ENCODE measurements at places on chromosomes 1 and 21.

- H3K36me3 ChIP-seq = peaks cover 65% of the 10 kb centered on the region
- H3K4me3 ChIP-seq = no peak overlapping the region
These were observed 11.3 kb downstream of the NCSTN start for GRCh38 chr1:160354388-160354985.

GRCh38 chr1:218298398-218298797 is 13.3 kb downstream of the RRP15 start:
- H3K4me1 ChIP-seq = peaks cover under 1% of the 10 kb centered on the region
- H3K4me3 ChIP-seq = no peak overlapping the region

DNA sequence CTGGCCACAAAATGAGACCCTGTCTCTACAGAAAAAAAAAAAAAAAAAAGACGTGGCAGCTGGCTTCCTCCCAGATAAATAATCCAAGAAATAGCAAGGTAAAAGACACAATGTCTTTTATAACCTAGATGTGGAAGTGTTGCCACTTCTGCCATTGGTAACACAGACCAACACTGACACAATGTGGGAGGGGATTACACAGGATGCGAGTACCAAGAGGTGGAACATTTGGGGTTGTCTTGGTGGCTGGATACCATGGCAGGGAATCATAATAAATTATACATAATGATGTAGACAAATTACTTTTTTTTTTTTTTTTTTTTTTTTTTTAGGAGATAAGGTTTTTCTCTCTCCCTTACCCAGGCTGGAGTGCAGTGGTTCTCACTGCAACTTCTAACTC is 6.0 kb upstream of the NEXN start:
- H3K27ac ChIP-seq = no peak overlapping the region
- no peaks in the 10 kb centered on the region for H3K4me1 ChIP-seq
- H3K36me3 ChIP-seq = peaks cover 4% of the 10 kb centered on the region
- H3K4me3 ChIP-seq = no peak overlapping the region

- no peak overlapping the region for H3K27ac ChIP-seq
- no peak overlapping the region for H3K4me3 ChIP-seq
These were observed 277.0 kb upstream of the C1orf105 start for GRCh38 chr1:172143384-172144055.

GRCh38 chr1:231200388-231201031 is 38.7 kb downstream of the TRIM67 start:
- peaks cover 6% of the 10 kb centered on the region for H3K27me3 ChIP-seq
- H3K4me3 ChIP-seq = no peak overlapping the region
- peaks cover 3% of the 10 kb centered on the region for H3K4me1 ChIP-seq
- H3K36me3 ChIP-seq = no peaks in the 10 kb centered on the region
- H3K27ac ChIP-seq = no peak overlapping the region

GRCh38 chr1:21864730-21865129 is 52.7 kb downstream of the LDLRAD2 start:
- no peak overlapping the region for H3K27ac ChIP-seq
- no peak for DNase-seq
- no peaks in the 10 kb centered on the region for H3K4me1 ChIP-seq
- H3K36me3 ChIP-seq = no peaks in the 10 kb centered on the region
- H3K4me3 ChIP-seq = no peak overlapping the region

DNA sequence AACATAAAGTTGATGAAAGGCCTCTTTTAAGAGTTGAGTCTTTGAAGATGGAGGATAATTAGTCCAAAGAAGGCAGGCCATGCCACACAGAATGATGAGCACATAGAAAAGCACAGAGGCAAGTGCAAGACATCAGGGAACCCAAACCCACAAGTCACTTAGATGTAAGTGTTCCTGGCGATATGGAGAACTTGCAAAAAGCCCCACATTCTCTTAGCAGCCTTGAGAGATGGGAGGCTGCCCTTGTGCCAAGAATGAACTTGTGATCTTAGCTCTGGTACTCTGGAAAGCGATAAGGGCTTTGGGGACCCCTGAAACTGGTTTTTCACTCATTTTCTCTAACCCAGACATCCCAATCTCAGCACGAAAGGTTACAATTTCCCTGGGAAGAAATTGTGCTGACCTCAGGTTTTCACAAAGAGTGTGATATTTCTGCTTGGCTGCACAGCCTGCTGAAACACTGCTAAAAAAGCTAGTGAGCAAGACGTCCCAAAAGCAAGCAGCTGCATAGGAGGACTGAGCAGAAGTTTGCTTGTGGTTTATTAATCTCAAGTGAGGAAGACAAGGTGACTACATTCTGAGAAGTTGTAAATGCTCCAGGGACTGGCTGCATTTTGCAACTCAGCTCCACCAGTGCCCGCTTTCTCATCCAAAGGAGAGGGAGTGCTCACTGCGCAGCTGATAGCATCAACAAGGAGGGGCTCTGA is 496.9 kb upstream of the CAMK1G start:
- H3K27ac ChIP-seq = no peak overlapping the region
- H3K27me3 ChIP-seq = peaks cover 5% of the 10 kb centered on the region
- no peak overlapping the region for H3K4me3 ChIP-seq
- DNase-seq = no peak

DNA sequence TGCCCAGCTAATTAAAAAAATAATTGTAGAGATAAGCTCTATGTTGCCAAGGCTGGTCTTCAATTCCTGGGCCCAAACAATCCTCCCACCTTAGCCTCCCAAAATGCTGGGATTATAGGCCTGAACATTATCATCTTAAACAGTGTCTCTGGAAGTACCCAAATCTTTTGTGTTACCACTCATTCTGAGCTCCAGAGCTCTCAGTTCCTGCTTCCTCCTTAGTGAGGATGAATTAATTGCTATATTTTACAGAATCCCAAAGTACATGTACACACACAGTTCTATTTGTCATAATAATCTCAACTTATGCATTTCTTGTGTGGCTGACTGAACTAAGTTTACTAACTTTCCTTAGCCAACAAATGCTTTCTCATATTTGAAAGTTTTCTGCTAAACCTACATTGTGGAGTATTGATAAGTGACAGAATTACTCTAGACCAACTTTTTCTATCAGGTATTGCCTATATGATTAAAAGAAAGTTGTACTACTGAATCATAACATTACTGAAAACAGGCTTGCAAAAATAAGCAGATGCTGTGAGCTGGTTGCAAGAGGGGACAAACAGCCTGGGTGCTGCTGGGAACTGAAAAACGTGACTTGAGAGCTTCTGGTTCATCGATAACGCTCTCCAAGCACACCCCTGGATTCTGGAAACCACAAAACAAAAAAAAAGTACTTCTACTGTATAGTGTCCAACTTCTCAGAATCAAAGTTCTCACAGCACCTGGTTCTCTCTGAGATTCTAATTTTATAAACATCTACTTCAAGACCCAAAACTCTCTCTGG is 15.3 kb downstream of the VAV3 start:
- H3K27me3 ChIP-seq = peaks cover 4% of the 10 kb centered on the region
- no peak overlapping the region for H3K4me3 ChIP-seq
- peaks cover 21% of the 10 kb centered on the region for H3K4me1 ChIP-seq
- no peak for DNase-seq
- H3K27ac ChIP-seq = no peak overlapping the region

DNA sequence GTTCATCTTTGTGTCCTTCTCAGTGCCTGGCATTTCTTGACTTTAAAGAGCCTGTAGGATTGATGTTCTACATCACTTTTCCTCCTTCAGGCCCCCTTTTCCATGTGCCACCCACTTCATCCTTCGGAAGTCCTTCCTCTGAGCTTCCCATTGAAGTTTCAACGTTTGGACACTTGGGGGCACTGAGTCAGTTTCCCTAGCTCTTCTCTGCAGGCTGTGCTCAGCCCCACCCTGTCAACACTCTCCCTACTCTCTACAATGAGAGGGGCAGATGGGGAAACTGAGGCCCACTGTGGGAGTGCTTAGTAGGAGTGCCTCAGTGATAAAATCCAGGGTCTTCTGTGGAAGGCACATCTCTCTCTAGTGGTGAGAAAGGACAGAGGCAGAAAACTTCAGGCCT is 11.9 kb downstream of the KCNJ10 start:
- no peak overlapping the region for H3K27ac ChIP-seq
- no peak overlapping the region for H3K4me3 ChIP-seq
- no peaks in the 10 kb centered on the region for H3K4me1 ChIP-seq
- no peaks in the 10 kb centered on the region for H3K36me3 ChIP-seq
- H3K27me3 ChIP-seq = peaks cover 30% of the 10 kb centered on the region

GRCh38 chr1:236465959-236466303 is 57.9 kb upstream of the LGALS8 start:
- peaks cover 8% of the 10 kb centered on the region for H3K27me3 ChIP-seq
- no peak overlapping the region for H3K4me3 ChIP-seq
- peaks cover 13% of the 10 kb centered on the region for H3K36me3 ChIP-seq
- peaks cover 15% of the 10 kb centered on the region for H3K4me1 ChIP-seq
- no peak overlapping the region for H3K27ac ChIP-seq

GRCh38 chr1:207910591-207911354 is at the start of gene CD34:
CD34 (minus strand) TSS chr1:207911125; CDS start chr1:207911080, 45 bp downstream.
- peak within 1 kb of the TSS; percentile 43 for H3K4me3 ChIP-seq
- peaks cover 11% of the 10 kb centered on the region for H3K4me1 ChIP-seq
- peaks cover 80% of the 10 kb centered on the region for H3K27me3 ChIP-seq
- H3K27ac ChIP-seq = no peak within 1 kb of the TSS
- no peaks in the 10 kb centered on the region for H3K36me3 ChIP-seq
- no peak for DNase-seq

DNA sequence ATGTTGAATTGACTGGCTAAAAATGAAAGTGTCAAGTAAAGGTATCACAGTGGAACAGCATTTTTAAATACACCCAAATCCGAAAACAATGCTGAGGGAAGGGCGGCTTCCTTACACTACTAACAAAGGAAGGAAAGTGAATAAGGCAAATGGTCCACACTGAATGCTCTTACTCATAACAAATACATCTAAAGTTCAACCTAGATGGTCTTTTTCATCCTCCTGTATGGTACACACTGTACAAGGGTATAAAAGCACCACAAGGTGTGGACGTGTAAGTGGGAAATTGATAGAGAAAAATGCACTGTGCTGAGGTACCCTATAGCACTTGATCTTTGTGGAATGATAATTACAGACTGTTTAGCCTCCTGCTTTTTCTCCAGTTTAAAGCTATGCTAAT is 7.1 kb upstream of the PALMD start:
- no peak for DNase-seq
- H3K36me3 ChIP-seq = no peaks in the 10 kb centered on the region
- no peaks in the 10 kb centered on the region for H3K27me3 ChIP-seq
- H3K4me3 ChIP-seq = no peak overlapping the region
- no peaks in the 10 kb centered on the region for H3K4me1 ChIP-seq

DNA sequence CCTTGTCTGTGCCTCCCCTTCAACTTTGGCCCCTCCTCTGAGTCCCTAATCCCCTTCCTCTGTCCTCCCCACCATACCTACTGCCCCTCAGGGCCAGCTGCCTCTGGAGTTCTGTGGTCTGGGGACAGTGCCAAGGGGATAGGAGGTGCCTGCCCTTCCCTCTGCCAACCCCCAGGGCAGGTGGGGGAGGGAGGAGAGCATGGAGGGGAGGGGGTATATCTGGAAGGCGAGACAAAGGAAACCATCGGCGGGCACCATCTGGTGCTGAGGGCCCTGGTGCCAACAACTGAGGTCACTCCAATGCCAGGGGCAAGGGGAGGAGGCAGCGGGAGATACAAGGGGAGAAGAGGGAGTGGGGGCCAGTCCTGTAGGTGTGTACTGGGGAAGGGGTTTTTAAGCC is 9.6 kb downstream of the RAB25 start:
- H3K4me3 ChIP-seq = no peak overlapping the region
- no peaks in the 10 kb centered on the region for H3K36me3 ChIP-seq
- no peak overlapping the region for H3K27ac ChIP-seq
- H3K4me1 ChIP-seq = peaks cover 8% of the 10 kb centered on the region

- H3K4me3 ChIP-seq = no peak overlapping the region
- DNase-seq = no peak
- H3K27me3 ChIP-seq = peaks cover 4% of the 10 kb centered on the region
- peaks cover 4% of the 10 kb centered on the region for H3K4me1 ChIP-seq
- no peaks in the 10 kb centered on the region for H3K36me3 ChIP-seq
These were observed 5.7 kb downstream of the PADI4 start for GRCh38 chr1:17313530-17314309.

GRCh38 chr21:16307256-16307655 is 577.5 kb downstream of the USP25 start:
- H3K36me3 ChIP-seq = no peaks in the 10 kb centered on the region
- no peak for DNase-seq
- peaks cover 2% of the 10 kb centered on the region for H3K4me1 ChIP-seq
- H3K27ac ChIP-seq = no peak overlapping the region

GRCh38 chr1:1115136-1115785 is 628 bp downstream of the C1orf159 start:
- H3K27ac ChIP-seq = peak overlapping the region; percentile 56
- peaks cover 6% of the 10 kb centered on the region for H3K4me1 ChIP-seq
- peaks cover 23% of the 10 kb centered on the region for H3K36me3 ChIP-seq
- peaks cover 5% of the 10 kb centered on the region for H3K27me3 ChIP-seq
- H3K4me3 ChIP-seq = peak overlapping the region; percentile 77

- H3K27ac ChIP-seq = no peak overlapping the region
- peaks cover 2% of the 10 kb centered on the region for H3K36me3 ChIP-seq
- no peak for DNase-seq
- peaks cover 10% of the 10 kb centered on the region for H3K4me1 ChIP-seq
These were observed 5.7 kb upstream of the PKN2 start for GRCh38 chr1:88678405-88678804.

DNA sequence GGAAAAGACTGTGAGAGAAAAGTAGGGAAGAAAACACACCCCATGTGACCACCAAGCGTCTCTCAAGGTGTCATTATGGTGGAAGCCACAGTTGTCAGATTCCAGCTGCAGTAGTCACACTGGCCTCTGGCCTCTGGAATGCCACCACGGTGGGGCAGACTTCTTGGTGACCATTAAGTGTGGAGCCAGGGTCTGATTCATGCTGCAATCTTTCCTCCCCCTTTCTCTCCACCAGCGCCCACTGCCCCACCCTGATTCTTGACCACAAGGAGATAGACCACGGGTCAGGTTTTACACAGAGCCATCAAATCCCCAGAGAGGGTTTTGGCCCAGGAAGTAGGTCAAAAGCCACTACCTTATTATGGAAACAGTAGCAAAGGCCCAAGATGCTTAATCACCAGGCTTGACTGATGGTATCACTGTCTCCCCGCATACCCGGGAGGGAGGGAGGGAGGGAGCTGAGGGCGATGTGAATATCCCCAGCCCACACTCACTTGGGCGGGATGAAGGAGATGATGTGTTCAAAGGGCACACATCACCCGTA is 52.7 kb upstream of the GRHL3 start:
- H3K4me3 ChIP-seq = no peak overlapping the region
- H3K4me1 ChIP-seq = no peaks in the 10 kb centered on the region
- DNase-seq = no peak

DNA sequence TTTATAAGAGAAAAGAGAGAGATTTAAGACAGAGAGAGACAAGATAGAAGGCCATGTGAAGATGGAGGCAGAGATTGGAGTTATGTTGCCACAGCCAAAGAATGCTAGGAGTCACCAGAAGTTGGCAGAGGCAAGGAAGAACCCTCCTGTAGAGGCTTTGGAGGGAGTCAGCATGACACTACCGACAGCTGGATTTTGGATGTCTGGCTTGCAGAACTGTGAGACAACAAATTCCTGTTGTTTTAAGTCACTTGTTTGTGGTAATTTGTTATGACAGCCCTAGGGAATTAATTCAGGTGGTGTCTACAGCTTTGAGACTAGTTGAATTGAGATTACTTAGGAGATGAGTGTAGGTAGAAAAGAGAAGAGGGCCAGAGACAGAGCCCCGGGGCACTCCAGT is 158.5 kb downstream of the DNM3 start:
- no peaks in the 10 kb centered on the region for H3K36me3 ChIP-seq
- H3K4me3 ChIP-seq = no peak overlapping the region
- H3K27me3 ChIP-seq = peaks cover 2% of the 10 kb centered on the region
- DNase-seq = no peak
- H3K27ac ChIP-seq = no peak overlapping the region

- peak; percentile 30 for DNase-seq
- H3K27me3 ChIP-seq = no peaks in the 10 kb centered on the region
- peak overlapping the region; percentile 92 for H3K4me3 ChIP-seq
- peak overlapping the region; percentile 99 for H3K27ac ChIP-seq
These were observed 29.9 kb upstream of the HJV start for GRCh38 chr1:146051452-146051851.

- no peak for DNase-seq
- H3K27me3 ChIP-seq = peaks cover 2% of the 10 kb centered on the region
- H3K36me3 ChIP-seq = no peaks in the 10 kb centered on the region
- no peak overlapping the region for H3K27ac ChIP-seq
- peak overlapping the region; percentile 29 for H3K4me3 ChIP-seq
These were observed 2.1 kb downstream of the RPS6KA1 start for GRCh38 chr1:26531651-26532131.

Data from T-helper 2 cell treated with Interferon-gamma antibody and Interleukin-4, amounts not matched to agents 5 μg/mL and 100 μg/mL, for 36 hours (primary cell).